SJSA1 (cell line): ENCODE measurements at places on chromosomes 4 and X. TPM values are rescaled to one million over a fixed set of nuclear protein-coding genes. Genes with fewer than 3 reads are reported as not detected.

GRCh38 chr4:90240333-90240732 lies 113.1 kb downstream of the CCSER1 start:
- DNase-seq: no peak

DNA sequence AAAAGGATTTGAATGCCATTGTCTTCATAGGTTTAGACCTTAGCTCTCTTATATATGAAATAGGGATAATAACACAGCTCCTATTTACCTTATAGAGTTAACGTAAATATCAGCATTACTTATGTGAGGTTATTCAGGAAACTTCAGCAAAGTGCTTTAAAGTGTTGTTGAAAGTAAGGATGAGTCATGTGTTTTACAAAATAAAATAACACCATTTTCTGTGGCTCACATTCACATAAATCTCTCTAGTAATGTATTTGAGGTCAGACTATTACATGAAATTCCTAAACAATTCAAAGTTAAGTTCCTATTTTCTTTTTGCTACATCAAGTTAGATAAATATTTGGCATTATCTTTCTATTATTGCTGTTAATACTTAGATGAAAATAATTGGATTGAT lies 2.9 kb downstream of the GNRHR start:
- no peak for DNase-seq

GRCh38 chr4:155604718-155605626 lies 61.7 kb upstream of the GUCY1A1 start:
- no peak for DNase-seq

- DNase-seq: no peak
These were observed 19.5 kb downstream of the NSUN7 start for GRCh38 chr4:40769266-40769665.

GRCh38 chr4:40238008-40238699 lies 41.3 kb downstream of the RHOH start:
- no peak for DNase-seq

GRCh38 chr4:185717377-185717741 lies 94.6 kb downstream of the SORBS2 start:
- DNase-seq: no peak

DNA sequence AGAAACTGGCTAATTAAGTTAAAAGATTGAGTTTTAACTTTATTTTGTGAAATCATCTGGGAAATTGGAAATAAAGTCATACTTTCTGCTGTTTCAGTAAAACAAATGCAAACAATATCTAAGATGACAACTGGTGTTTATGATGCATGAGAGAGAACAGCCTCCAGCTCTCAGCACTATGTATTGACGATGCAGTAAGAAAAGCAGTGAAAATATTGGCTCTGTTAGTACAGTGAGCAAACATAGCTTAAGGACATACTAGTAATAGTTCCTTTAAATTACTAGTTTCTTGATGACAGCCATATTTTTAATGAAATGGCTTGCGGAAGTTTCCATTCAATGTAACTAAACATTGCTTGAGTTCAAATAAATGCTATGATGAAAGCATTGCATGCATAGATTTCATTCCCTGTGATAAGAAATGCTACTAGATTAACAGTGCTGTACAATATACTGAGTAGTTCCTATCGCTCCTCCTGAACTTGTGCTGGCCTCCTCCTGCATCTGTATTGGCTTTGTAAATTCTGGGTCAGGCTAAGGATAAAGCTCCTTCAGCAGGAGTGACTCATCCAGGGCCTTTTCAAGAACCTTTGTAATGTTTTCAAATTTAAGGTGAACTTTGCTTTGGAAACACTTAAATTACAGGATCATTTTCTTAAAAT lies 11.6 kb downstream of the ARHGAP24 start:
- no peak for DNase-seq

- DNase-seq: no peak
These were observed 20.7 kb downstream of the STX18 start for GRCh38 chr4:4521136-4521535.

- DNase-seq: no peak
These were observed 98.1 kb upstream of the MSX1 start for GRCh38 chr4:4761128-4761982.

DNA sequence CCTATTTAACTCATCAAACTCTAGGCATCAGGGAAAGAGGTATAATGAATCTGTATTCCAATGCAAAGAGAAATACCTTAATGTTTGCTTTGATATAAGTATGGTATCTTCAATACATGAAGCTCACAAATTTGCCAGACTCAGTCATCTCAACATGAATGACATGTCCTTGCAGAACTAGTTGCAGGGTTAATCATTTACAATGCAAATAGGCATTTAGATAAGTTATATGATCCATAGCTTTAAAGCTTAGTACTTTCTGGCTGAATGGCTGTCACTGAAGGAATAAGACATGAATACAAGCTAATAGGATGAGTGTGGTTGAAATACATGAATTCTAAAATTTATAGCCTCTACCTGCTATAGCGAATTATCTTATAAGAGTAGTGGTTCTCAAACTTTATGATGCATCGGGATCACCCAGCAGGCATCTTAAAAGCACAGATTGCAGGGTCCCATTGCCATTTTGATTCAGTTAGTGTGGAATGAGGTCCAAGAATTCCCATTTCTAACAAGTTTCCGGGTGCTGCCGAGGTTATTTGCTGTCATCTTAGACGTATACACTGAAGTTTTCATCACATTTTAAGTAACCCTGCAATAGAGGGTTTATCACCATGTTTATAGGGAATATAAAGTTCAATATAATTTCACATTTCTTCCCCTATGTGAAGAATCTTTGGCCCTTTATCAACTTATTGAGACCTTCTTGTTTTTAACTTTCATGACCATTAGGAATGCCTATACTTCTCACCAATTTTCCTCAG lies 439.2 kb downstream of the ARHGAP24 start:
- DNase-seq: no peak

- DNase-seq: peak; percentile 36
These were observed 12.2 kb upstream of the TMEM128 start for GRCh38 chr4:4260185-4260751.

DNA sequence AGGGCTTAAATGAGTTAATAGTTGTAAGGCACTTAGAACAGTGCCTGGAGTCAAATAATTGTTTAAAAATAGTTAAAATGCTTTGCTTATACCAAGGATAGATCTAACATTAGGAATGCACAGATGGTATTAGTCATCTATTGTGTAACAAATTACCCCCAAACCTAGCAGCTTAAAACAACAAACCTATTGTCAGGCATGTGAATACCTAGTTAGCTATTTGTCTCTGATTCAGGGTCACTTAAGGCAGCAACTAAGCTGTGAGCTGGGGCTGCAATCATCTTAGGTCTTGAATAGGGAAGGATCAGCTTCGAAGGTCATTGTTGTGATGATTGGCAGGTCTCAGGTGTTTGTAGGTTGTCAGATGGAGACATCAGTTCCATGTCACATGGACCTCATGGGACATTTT lies 42.4 kb upstream of the AGA start:
- DNase-seq: peak; percentile 66

DNA sequence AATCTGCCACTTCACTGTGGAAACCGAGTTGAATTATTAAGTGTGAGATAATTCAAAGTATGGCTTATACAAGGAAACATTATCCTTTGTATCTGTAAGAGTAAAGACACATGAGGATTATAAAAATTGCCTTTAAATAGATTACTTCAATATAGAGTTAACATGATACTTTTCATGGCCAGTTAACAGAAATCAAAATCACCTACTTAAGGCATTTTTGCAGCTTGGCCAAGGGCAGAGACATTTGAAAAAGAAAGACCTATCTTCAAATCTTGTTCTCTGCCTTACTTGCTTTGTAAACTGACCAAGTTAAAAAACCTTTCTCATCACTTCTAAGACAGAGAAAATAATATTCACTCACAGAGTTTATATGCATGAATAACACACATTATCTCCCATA lies 44.9 kb upstream of the GUCY1B1 start:
- DNase-seq: no peak

DNA sequence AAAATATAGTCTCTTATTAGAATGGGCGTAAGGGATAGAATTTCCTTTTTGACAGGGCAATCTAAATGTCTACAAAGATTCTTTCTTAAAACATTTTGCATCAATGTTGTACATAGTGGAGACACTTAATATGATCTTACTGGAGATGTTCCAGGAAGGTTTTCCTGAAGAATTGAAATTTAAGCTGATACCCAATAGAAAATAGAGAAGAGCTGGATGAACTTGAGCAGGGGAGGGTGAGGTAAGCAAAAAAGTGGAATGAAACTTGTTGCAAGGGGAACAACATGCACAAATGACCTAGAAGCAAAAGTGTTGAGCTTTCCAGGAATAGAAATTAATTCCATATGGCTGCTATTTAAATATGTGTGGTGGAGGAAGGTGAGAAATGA lies 19.7 kb downstream of the SLAIN2 start:
- DNase-seq: no peak

Gene KLHL13
- total RNA-seq: 9.4 and 20.1 TPM in 2 replicates

Gene TMSB15A
- total RNA-seq: 44.2 and 52.0 TPM in 2 replicates

Gene WAS
- not detected in 2 replicates for total RNA-seq

Gene ZDHHC15
- not detected in 2 replicates for total RNA-seq

Gene CSAG2
- total RNA-seq: not detected in 2 replicates
